ENCODE measurements at places on chromosomes 12 and 14.
A peak's percentile ranks its signal among the peaks of the same experiment; 100 is the strongest.

DNA sequence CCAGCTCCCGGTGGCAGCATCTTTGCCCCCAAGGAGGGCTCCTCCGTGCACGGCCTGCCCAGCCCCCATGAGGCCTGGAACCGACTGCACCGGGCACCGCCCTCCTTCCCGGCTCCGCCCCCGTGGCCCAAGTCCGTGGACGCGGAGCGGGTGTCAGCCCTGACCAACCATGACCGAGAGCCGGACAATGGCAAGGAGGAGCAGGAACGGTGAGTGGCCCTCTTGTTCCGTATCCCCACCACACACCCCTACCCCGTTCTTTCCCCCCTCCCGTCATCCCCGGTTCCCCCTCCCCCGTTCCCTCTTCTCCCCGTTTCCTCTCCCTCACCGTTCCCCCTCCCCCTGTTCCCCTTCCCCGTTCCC, 28.3 kb downstream of the LRCOL1 start:
- DNase-seq = no peak

- no peak for DNase-seq
Measured at GRCh38 chr14:90510159-90510558, 113.3 kb downstream of the CALM1 start.

GRCh38 chr14:52692248-52692962, 3.0 kb downstream of the ERO1A start:
- DNase-seq = no peak

- DNase-seq = no peak
Measured at GRCh38 chr14:48275301-48275700, 599.9 kb upstream of the MDGA2 start.

DNA sequence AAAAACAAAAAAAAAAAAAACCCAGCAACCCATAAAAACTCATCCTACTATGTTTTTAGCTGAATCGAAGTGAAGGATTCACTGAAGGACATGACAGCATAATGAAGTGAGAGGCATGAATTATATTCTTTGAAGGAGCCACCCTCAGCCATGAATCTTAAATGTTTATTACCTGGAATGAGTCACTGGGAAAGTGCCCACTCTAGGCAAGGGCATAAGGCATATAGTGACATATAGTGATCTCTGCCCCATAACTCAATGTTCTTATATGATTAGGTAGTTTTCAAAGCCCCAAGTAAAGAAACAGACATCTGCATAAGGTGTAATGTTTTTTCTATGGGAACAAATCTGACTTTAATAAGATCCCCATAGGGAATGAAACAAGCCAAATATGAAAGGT, 79.9 kb downstream of the MDGA2 start:
- DNase-seq = no peak

- no peak for DNase-seq
Measured at GRCh38 chr12:28645891-28646290, 455.6 kb downstream of the CCDC91 start.

DNA sequence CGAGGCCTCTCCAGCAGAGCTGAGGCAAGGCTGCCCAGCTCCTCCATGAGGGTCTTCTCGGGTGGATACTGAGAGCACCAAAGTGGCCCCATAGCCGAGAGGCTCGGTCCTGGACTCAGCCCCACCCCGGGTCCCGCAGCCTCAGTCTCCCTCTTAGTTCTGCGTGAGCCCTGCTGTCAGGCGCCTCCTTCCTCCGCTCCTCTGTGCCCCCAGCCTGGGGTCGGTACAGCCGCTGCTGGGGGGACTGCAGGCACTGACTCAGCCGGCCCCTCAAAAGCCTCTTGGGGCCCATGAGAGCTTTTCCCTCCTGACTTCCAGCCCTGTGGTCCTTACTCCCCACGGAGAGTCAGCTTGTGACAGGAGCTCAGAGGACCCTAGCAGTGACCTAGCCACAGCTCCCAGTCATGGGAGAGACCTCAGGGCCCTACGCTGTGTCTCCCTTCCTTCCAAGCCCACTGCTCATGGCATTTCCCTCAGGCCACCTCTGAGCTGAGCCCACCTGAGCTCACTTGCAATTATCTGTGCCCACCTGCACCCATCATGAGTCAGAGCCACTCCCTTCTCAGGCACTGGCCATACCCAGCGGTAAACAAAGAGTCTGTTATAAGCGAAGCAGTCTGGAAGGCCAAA, 295.0 kb upstream of the RTL1 start:
- peak; percentile 28 for DNase-seq

GRCh38 chr12:79532907-79533288, 157.9 kb downstream of the PAWR start:
- no peak for DNase-seq

DNA sequence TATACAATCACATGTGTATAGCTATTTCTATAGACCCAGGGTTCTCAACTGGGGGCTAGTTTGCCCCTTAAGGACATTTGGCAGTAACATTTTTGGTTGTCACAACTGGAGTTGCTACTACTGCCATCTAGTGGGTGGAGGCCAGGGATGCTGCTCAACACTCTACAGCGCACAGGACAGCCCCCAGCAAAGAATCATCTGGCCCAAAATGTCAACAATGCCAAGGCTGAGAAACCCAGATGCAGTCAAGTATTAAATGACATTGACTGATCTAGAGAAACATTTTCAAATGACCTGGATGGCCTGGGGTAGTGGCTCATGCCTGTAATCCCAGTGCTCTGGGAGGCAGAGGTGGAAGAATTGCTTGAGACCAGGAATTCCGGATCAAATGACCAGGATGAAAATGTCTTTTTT, 5.8 kb downstream of the WSB2 start:
- peak; percentile 78 for DNase-seq

GRCh38 chr12:63958876-63959580, 114.5 kb downstream of the SRGAP1 start:
- no peak for DNase-seq

DNA sequence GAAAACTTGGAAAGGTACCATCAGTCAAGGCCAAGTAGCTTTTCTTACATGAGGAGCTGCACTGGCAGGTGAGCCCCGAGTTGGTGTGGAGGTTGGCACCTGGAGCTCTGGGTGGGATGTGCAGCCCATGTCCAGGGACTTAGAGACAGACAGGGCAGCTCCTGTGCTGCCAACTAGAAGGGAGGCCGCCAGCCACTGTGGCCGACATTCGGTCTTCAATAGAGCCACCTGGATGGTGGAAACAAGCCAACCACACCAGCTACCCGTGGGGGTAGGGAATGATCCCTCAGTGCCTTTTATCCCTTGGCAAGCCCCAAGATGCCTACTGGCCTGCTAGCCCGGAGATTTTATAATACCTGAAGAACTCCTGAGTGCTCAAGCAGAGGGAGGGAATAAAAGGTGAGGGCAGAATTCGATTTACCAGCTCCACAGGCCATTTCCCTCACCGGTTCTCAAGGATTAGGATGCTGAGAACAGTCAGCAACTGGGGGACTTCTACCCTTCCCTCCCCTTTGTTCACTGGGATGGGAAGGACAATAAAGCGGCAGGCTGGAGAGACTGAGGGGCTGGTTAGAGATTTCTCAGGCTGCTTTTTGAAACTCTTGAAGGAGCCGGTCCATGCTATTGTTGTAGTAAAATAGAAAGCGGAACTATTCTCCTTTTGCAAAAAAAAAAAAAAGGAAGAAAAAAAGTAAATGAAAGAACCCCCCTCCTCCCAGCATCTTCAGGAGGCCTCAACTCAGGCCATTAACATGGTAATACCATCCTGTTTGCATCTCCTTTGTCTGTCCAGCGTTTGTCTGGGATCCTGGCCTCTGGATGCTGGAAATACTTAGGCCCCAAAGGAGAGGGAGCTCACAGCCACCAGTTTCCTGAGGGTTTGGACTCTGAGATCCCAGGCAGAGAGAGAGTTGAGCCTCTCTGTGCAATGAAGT, 321.6 kb downstream of the ZFP36L1 start:
- DNase-seq = no peak

- DNase-seq = no peak
Measured at GRCh38 chr12:65756267-65756666, 68.0 kb upstream of the HMGA2 start.

DNA sequence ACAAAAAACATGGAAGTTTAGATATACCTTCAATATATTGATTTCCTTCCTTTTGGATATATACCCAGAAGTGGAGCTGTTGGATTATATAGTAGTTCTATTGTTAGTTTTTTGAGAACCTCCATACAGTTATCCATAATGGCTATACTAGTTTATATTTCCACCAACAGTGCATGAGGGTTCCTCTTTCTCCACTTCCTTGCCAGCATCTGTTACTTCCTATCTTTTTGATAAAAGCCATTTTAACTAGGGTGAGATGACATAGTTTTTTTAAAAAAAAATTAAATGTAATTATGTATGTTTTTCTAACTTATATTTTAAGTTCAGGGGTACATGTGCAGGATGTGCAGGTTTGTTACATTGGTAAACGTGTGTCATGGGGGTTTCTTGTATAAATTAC, 10.0 kb upstream of the SLC38A4 start:
- no peak for DNase-seq

DNA sequence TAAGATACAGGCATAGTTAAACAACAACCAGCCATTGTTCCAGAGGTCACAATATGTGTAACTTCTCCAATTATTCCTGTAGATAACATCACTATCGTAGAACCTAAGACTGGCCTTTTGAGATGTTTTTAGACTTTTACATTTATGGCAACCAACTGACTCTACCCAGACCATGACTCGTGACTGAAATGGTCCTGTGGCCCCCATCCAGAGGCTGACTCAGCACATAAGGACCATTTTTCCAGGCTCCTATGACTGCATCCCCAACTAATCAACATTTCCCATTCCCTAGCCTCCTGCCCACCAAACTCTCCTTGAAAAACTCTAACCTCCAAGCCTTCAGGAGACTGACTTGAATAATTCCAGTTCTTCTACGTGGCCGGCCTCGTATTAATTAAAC, 52.6 kb upstream of the NID2 start:
- DNase-seq = no peak

DNA sequence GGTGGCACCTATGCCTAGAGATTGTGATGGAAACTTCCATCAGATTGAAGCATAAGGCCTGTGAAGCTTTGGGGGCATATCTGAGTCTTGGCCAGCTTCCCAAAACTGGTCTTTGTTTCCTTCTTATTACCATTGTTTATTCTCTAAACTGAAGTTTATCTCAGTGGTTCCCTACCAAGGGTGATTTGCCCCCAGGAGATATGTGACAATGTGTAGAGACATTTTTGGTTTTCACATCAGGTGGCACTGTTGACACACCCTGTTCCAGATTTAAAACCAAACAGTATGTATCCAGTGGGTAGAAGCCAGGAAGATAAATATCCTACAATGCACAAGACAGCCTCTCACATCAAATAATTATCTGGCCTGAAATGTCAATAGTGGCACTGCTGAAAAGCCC, 22.1 kb downstream of the RASSF9 start:
- DNase-seq = no peak

DNA sequence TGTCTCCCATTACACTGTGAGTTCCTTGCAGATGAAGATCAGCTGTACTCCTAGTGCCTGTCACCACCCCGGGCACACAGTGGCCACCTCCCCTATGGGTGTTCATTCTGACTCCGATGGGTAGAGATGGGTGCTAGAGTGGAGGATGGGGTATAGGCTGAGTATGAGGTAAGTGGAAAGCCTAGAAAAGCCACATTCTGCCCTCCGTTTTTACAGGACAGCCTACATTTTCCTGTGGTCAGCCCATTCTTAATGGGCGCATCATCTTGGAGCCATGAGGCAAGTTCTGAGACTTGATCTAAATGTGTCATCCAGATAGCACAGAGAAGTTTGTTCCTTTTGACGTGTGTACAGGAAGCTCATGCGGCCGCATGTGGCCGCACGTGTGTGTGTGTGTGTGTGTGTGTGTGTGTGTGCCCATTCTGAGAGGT, 166.7 kb upstream of the HIF1A start:
- DNase-seq = peak; percentile 76

- peak; percentile 80 for DNase-seq
Measured at GRCh38 chr12:117968826-117969659, at the start of gene KSR2. Gene KSR2 (minus strand): TSS chr12:117968990. CDS start chr12:117968255, 735 bp downstream.

GRCh38 chr12:69388371-69388770, 28.8 kb downstream of the YEATS4 start:
- DNase-seq = no peak

- no peak for DNase-seq
Measured at GRCh38 chr12:80766210-80766609, 49.5 kb downstream of the MYF5 start.

GRCh38 chr12:24695657-24696329, 253.1 kb downstream of the BCAT1 start:
- DNase-seq = no peak

GRCh38 chr12:23197266-23197665, 572.3 kb downstream of the ETNK1 start:
- DNase-seq = no peak

DNA sequence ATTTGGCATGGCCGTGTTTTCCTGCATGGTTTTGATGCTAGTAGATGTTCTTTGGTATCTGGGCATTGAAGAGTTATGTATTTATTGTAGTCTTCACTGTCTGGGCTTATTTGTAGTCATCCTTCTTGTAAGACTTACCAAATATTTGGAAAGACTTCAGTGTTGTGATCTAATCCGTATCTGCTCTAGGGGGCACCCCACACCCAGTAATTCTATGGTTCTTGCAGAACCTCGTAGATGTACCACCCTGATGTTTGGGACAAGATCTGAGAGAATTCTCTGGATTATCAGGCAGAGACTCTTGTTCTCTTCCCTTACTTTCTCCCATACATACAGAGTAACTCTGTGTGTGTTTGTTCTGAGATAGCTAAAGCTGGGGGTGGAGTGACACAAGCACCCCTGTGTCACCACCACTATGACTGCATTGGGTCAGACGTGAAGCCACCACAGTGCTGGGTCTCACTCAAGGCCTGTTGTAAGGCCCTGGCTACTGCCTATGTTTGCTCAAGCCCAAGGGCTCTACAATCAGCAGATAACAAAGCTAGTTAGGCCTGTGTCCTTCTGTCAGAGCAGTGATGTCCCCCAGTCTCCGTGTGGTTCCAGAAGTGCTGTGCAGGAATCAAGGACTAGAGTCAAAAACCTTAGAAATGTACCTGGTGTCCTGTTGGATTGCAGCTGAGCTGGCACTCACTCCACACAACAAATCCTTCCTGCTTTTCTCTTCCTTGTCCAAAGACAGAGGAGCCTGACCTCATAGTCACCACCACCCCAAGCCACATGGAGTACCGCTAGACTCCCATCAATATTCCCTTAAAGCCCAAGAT, 9.6 kb downstream of the RDH16 start:
- DNase-seq = peak; percentile 26

- DNase-seq = no peak
Measured at GRCh38 chr14:49196327-49196726, 389.9 kb downstream of the RPS29 start.

DNA sequence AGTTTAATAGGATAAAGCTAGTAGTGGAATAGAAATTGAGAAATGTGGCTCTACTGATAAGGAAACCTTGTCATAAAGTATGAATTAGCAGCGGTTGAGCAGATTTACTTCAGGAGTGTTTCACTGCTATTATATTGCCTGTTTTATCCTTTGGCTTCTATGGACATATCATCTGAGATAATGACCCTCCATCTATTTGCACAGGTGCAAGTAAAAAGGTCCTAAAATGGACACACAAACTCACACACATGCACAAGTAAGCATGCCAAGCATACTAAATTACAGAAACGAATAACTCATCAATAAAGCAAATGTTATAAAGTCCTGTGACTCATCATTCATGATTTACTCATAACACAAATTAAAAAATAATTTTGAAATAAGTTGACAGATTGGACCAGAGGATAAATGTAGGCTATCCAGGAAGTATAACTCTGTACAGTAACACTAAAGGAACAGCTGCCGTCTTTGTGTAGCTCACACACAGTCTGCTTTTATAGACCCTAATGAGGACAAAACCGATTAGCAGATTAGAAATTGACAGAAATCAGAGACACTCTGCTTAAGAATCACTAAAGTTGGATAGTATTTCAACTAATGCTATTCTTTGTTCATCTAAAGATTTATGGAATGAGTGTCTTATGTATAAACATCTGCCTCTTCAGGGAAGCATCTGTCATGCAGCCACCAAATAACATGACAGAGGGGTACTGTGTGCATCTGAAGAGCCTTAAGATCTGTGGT, 73.9 kb downstream of the SYT1 start:
- DNase-seq = no peak

Data from activated CD8-positive, alpha-beta memory T cell treated with anti-CD3 and anti-CD28 coated beads, Interleukin-2, amount 50 U/mL, for 48 hours (primary cell).